Naive thymus-derived CD4-positive, alpha-beta T cell (primary cell): ENCODE measurements at places on chromosomes 11 and 22. TPM values are rescaled to one million over a fixed set of nuclear protein-coding genes. Genes with fewer than 3 reads are reported as not detected.

DNA sequence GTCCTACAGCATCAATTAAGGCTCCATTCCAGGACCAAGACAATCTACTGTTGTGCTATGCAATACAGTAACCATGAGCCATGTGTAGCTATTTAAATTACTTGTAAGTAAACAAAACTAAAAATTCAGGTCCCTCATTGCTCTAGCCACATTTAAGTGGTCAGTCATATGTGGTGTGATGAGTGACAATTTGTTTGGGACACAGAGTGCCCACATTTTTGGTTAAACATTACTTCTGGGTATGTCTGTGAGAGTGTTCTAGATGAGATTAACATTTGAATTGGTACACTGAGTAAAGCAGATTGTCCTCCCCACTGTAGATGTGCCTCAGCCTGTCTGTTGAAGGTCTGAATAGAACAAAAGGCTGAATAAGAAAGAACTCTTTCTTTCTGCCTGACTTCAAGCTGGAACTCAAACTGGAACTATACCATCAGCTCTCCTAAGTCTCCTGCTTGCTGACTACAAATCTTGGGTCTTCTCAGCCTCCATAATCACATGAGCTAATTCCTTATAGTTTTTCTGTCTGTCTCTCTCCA lies 15.8 kb downstream of the KBTBD3 start:
- no peak for DNase-seq
- H3K4me3 ChIP-seq, result no peak overlapping the region
- H3K4me1 ChIP-seq, result no peaks in the 10 kb centered on the region
- no peaks in the 10 kb centered on the region for H3K36me3 ChIP-seq
- no peak overlapping the region for H3K27ac ChIP-seq
- no peaks in the 10 kb centered on the region for H3K27me3 ChIP-seq

DNA sequence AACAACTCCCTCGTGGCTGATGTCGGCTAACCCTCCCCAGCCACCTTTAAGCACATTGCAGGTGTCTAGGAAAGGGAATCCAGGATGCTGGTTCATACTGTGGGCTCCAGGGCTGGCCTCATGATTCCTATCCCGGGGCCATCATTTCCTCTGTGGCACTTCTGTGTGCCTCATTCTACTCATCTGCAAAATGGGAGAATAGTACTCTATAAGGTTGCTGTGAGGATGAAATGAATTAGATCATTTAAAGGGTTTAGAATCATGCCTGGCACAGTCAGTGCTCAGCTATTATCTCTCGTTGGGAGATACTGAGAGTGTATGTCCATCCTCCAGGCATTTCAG lies 4.3 kb upstream of the FADS3 start:
- peaks cover 6% of the 10 kb centered on the region for H3K4me1 ChIP-seq
- H3K27ac ChIP-seq, result no peak overlapping the region
- H3K27me3 ChIP-seq, result no peaks in the 10 kb centered on the region
- no peak overlapping the region for H3K4me3 ChIP-seq
- DNase-seq, result no peak

GRCh38 chr22:42920101-42920820 lies 63.2 kb upstream of the ARFGAP3 start:
- H3K4me1 ChIP-seq, result no peaks in the 10 kb centered on the region
- H3K27ac ChIP-seq, result no peak overlapping the region
- H3K36me3 ChIP-seq, result no peaks in the 10 kb centered on the region

GRCh38 chr11:66332371-66333219 lies 3.6 kb downstream of the RIN1 start:
- H3K27me3 ChIP-seq, result no peaks in the 10 kb centered on the region
- H3K36me3 ChIP-seq, result no peaks in the 10 kb centered on the region
- no peak for DNase-seq
- no peak overlapping the region for H3K27ac ChIP-seq
- H3K4me1 ChIP-seq, result peaks cover 25% of the 10 kb centered on the region
- H3K4me3 ChIP-seq, result no peak overlapping the region

DNA sequence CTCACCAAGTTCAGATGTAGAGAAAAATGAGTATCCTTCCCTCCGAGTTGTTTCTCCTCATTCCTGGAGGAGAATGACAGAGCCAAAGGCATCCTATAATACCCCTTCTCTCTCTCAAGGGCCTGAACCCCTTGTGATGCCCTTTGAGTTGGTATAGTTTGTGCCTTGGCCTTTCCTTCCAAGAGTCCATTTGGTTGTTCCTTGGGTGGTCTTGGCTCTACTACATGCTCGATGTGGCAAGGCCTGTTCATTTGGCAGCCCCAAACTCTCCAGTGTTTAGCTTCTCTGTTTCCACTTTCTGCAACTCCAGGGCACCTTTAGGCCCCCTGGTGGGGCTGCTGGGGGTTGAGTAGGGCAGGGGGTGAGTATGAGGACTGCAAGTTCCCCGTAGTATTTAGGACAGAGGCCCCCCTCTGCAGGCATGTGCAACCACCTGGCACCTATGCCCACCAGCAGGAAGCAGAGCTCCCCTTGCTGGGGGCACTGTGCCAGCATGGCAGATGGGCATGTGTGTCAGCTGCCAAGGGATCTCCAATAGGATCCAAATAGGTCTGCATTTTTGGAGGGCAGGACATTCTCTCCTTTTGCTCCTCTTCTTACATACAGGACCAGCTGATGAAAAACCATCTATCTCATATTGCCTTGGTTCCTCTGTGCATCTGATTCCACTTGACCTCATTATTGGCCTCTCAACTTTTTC lies 217.2 kb upstream of the CADM1 start:
- no peak for DNase-seq
- no peaks in the 10 kb centered on the region for H3K4me1 ChIP-seq
- no peaks in the 10 kb centered on the region for H3K27me3 ChIP-seq

- DNase-seq, result no peak
- no peak overlapping the region for H3K27ac ChIP-seq
- no peaks in the 10 kb centered on the region for H3K4me1 ChIP-seq
These were observed 76.0 kb upstream of the MTMR2 start for GRCh38 chr11:95999711-96000406.

DNA sequence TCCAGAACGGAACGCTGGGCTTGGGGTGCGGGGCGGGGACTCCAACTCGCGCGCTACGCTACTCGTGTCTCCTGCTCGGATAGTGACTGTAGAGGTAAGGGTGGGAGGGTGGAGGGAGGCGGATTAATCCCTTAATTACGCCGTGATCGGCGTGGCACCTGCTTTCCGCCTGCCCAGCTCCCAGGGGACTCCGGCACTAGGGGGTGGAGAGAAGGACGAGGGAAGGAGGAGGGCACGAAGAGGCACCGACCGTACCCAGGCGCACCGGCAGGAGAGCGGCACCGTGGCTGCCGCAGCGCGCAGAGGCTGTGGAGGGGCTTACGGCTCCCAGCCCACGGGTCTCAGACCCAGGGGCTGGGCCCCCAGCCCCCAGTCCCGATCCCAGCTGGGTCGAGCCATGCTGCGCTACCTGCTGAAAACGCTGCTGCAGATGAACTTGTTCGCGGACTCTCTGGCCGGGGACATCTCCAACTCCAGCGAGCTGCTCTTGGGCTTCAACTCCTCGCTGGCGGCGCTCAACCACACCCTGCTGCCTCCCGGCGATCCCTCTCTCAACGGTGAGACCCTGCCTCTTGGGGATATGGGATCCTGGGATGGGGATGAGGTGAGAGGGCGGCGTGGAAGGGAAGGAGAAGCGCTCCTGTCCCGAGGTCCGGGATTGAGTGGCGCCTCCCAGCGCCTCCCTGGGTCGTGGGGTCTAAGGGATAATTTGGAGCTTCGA lies at the start of gene ROBO3:
Gene ROBO3, plus strand, starts transcription at position 252 of the 721 bp plus-strand sequence. Its CDS starts 146 bp downstream, at position 398.
- peaks cover 5% of the 10 kb centered on the region for H3K4me1 ChIP-seq
- H3K27me3 ChIP-seq, result peaks cover 20% of the 10 kb centered on the region
- no peak for DNase-seq
- no peak within 1 kb of the TSS for H3K4me3 ChIP-seq
- no peak within 1 kb of the TSS for H3K27ac ChIP-seq

DNA sequence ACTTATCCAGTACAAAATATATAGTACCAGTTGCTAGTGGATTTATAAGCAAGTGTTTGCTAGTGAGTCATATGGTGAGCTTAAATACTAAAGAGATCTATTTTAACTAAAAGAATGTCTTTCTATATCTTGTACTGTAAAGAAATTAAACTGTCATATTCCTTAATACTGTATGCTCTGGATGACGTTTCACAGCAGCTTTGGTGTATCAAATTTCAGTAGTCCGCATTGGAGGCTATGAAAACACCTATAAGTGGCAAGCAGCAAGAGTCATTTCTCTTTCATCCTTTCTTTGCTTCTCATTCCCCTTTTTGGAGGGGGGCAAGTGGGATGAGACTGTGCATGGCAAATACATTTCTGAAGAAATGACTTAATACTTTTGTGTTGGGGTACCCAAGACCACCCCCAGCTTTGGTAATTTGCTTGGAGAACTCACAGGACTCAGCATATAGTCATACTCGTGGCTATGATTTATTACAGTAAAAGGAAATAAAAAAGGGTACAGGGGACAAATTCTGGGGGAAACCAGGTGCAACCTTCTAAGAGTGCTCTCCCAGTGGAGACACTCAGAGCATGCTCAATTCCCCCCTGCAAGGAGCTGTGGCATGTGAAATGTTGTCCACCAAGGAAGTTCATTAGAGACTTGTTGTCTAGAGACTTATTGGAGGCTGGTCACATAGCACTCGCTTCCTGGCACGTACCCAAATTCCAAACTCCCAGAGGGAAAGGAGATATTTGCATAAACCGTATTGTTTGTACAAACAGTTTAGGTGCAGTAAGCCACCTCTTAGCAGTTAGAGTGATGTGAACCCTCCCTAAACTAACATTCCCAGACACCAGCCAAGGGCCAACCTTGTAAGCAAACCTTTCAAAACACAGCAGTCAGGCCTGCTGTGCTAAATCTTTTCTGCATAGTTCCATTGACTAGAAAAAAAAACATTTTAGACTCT lies 210.8 kb downstream of the PGR start:
- no peak overlapping the region for H3K4me3 ChIP-seq
- H3K4me1 ChIP-seq, result no peaks in the 10 kb centered on the region
- H3K27ac ChIP-seq, result no peak overlapping the region
- DNase-seq, result no peak

- no peak for DNase-seq
- H3K27ac ChIP-seq, result no peak overlapping the region
- no peaks in the 10 kb centered on the region for H3K27me3 ChIP-seq
- H3K4me3 ChIP-seq, result no peak overlapping the region
- H3K4me1 ChIP-seq, result peaks cover 9% of the 10 kb centered on the region
- no peaks in the 10 kb centered on the region for H3K36me3 ChIP-seq
These were observed 4.8 kb downstream of the KIAA0930 start for GRCh38 chr22:45235851-45236342.

GRCh38 chr22:24427500-24428164 lies at the start of gene ADORA2A:
Gene ADORA2A (plus strand): TSS chr22:24427599. CDS start chr22:24433405, 5,806 bp downstream.
- no peaks in the 10 kb centered on the region for H3K27me3 ChIP-seq
- no peaks in the 10 kb centered on the region for H3K36me3 ChIP-seq
- H3K27ac ChIP-seq, result peak within 1 kb of the TSS; percentile 97
- DNase-seq, result peak; percentile 62
- peaks cover 59% of the 10 kb centered on the region for H3K4me1 ChIP-seq

DNA sequence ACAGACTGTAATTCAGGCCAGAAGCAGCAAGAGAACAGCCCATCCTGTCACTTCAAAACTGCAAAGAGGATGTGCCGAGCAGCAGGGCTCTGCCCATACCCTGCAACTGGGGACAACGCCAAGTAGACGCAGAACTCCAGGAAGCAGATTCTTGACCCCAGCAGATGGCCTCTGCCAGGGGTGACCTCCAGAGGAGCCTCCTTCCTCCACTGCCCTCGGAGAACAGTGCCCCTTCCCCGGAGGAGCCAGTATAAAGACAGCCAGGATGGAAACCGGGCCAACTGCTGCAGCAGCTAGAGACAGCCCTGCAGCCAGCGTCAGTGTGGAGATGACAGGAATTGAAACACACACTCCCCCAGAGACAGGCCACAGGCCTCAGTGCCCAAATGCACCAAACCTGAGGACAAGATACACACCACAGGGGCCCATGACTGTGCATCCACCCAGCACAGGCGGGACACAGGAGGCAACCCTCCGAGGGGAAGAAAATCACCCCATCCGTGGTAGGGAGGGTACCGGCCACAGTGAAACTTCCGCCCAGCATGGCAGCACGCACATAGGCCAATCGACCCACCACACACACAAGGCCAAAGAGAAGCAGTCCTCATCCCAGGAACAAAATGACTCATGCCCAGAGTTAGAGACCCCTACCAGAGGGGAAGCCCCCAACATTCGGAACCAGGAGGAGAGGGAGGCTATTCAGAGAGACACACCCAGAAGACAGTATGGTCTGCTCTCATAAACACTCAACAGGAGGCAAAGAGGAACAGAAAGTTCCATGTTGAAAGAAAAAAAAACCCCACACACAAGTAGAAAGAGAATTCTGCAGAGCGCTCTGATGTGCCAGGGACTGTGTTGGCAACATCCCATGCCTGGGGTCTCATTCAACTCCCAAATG lies 5.6 kb downstream of the AHNAK start:
- peaks cover 4% of the 10 kb centered on the region for H3K36me3 ChIP-seq
- no peak overlapping the region for H3K27ac ChIP-seq
- no peak for DNase-seq
- no peaks in the 10 kb centered on the region for H3K27me3 ChIP-seq

DNA sequence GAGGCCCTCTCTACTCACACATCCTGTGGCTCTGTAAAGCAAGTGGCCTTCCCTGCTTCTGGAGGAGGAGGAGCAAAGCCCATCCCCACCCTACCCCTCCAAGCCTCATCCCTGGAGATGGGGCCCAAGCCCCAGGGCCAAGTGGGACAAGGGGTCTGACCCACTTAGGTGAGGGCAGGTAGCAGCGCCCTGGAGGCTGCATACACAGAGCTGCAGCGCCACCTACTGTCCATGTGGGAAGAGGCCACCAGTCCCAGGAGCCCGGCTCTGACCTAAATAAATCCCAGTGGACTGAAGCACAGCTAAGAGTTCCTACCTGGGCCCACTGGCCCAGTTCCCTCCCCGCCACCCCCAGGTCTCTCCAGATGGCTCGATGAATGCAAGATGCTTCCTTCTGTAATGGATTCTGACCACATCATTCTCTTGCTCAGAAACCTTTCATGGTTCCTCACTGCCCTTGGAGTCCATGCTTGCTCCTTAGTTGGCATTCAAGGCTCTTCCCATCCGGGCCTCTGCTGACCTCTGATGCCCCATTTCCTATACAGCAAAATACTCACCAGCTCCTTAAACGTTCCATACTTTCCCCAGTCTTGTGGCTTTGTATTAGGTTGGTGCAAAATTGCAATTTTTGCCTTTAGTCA lies 62.1 kb downstream of the THAP12 start:
- H3K27me3 ChIP-seq, result no peaks in the 10 kb centered on the region
- H3K4me1 ChIP-seq, result no peaks in the 10 kb centered on the region
- H3K36me3 ChIP-seq, result no peaks in the 10 kb centered on the region
- H3K4me3 ChIP-seq, result no peak overlapping the region
- no peak overlapping the region for H3K27ac ChIP-seq

GRCh38 chr11:129279326-129280026 lies 87.4 kb upstream of the ARHGAP32 start:
- H3K36me3 ChIP-seq, result no peaks in the 10 kb centered on the region
- peak; percentile 82 for DNase-seq
- H3K4me3 ChIP-seq, result peak overlapping the region; percentile 58
- peaks cover 3% of the 10 kb centered on the region for H3K27me3 ChIP-seq
- peaks cover 4% of the 10 kb centered on the region for H3K4me1 ChIP-seq

The ADAMTS8 gene
- polyA plus RNA-seq, result not detected

The FAM83F gene
- polyA plus RNA-seq, result not detected

The OR52I1 gene
- polyA plus RNA-seq, result 0.07 TPM

The SLC5A1 gene
- polyA plus RNA-seq, result not detected

The RHOD gene
- polyA plus RNA-seq, result not detected

The C22orf31 gene
- not detected for polyA plus RNA-seq
